ENCODE measurements at places on chromosomes 6 and 20.

DNA sequence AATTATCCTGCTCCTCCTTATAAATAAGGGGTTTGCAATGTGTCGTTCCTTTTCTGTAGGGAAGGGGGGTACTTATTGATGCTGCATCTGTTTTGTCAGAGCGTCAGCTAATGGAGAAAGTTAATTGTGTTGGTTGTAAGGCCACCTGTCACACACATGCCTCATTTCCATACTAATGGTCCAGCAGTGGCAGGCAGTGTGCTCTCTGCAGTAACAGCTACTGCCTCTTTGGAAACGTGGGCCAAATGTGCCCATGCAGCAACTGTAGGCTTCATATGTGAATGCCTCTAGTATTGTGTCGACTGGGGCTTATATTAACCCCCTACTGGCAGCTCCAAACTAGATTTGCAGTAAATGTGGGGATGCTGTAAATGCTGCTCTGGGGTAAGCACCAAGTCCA lies 56.3 kb upstream of the OLIG3 start:
- H3K27me3 ChIP-seq, result no peaks in the 10 kb centered on the region
- no peaks in the 10 kb centered on the region for H3K4me1 ChIP-seq
- H3K36me3 ChIP-seq, result no peaks in the 10 kb centered on the region
- no peak overlapping the region for H3K27ac ChIP-seq
- H3K4me3 ChIP-seq, result no peak overlapping the region

DNA sequence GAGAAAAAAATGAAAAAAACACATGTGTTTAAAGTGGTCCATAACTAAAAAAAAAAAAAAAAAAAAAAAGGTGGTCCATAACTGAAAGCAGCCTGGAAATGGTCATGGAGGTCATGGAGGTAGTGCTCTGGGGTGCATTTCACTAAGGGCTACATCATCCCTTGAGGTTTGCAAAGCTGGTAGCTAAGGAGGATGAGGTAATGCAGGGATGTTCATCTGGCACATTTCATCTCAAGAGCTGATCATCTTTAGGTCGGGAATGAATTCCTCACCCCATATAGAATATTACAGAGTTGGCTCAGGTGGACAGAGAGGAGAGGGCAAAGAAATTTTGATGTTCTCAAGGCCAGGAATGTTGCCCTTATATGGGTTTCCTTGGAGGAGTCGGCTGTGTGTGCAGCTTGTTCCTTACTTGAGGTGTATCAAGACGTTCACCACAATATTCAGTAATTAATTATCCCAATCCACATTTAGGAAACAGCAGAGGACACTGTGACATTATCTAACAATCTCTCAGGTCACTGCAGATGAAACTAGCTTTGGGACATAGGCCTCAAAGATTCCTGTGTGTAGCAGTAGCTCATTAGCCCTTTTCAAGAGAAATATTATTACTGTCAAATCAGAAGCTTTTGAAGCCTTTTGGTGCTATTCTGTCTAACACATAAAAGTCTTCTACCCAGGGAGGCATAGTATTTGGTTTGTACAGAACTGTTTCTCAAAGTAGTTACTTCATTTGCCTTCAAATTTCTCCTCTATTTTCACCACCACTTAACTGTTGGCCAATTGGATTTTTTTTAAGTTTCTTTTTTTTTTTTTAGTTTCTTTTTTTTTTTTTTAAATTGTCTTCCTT lies 46.8 kb downstream of the CYP24A1 start:
- no peaks in the 10 kb centered on the region for H3K36me3 ChIP-seq
- no peak for DNase-seq
- H3K4me1 ChIP-seq, result no peaks in the 10 kb centered on the region
- no peak overlapping the region for H3K27ac ChIP-seq
- no peak overlapping the region for H3K4me3 ChIP-seq

DNA sequence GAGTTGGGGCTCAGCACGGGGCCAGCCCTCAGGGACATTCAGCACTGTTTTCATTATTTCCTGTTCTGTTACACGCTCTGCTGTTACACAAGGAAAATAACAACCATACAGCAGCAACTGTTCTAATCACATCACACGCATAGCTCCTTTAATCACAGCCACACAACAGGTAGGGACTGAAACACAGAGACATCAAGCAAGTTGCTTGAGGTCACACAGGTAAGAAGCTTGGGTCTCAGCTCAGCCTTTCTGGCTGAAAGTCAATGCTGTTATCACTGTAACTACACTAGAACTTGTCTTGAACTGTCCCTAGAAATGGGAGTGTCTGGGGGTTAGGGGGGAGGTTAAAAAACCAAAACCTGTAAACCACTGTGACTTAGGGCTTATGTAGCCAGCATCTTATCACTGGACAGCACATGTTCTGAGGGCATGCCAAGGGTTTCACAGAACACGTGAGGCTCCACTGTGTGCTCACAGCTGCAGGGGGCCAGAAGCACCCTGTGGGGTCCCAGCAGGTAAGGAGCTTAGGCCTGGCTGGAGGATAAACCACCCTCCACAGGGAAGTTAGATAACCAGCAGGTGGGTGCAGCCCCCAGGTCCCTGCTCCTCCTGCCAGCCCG lies 146.0 kb downstream of the EYA2 start:
- no peaks in the 10 kb centered on the region for H3K4me1 ChIP-seq
- no peak for DNase-seq
- peaks cover 29% of the 10 kb centered on the region for H3K27me3 ChIP-seq
- no peak overlapping the region for H3K4me3 ChIP-seq
- H3K27ac ChIP-seq, result no peak overlapping the region

DNA sequence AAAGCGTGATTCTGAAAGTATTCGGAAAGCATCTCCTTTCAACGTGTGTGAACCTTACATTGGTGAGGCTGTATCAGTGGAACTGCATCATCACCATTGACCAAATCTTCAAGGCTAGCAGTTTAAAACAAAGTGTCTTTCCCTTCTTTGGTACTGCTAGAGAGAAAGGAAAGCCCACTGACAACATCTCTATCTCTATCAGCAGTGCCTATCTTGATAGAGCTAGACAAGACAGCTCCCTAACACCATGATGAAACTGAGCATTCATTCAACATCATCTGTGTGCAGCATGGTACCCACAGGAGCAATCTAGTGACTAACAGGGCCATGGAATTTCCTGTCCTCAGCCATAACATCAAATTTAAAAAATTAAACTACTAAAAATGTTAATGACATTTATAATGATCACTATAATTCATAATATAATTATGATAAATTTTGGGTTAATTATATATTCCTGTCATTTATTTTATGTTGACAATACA lies 31.5 kb upstream of the EDN1 start:
- no peak for DNase-seq
- H3K4me1 ChIP-seq, result no peaks in the 10 kb centered on the region
- H3K36me3 ChIP-seq, result no peaks in the 10 kb centered on the region
- H3K27me3 ChIP-seq, result no peaks in the 10 kb centered on the region

DNA sequence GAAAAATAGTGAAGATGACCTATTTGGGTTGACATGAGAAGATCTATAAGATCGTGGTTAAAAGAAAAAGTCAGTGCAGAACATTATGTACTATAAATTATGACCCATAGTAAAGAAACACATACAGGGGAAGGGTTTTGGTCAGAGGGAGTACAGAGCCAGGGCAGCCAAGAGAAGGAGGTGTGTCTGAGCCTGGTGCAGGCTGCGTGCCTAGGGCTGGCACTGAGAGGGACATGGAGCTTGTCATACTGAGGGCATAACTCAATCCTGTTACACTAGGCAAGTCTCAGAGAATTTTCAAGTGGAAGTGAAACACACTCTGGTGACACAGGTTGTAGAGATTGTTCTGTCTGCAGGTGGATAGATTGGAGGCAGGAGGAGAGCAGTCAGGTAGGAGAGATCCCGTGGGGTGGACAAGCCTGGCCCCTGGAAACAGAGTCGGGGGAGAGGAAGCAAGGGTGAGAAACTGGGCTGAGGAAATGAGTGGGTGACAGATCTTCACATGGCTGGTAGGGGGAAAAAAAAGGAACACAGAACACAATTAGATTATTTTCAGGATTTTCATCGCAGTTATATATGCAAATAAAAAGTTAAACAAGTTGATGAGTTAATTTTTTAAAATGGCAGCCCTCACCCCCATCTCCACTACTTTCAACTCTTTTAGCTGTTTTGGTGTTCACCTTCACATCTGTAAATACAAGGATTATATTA lies 18.5 kb upstream of the RNF39 start:
- DNase-seq, result no peak
- no peak overlapping the region for H3K27ac ChIP-seq
- H3K27me3 ChIP-seq, result peaks cover 87% of the 10 kb centered on the region
- H3K36me3 ChIP-seq, result no peaks in the 10 kb centered on the region
- no peak overlapping the region for H3K4me3 ChIP-seq
- no peaks in the 10 kb centered on the region for H3K4me1 ChIP-seq

- H3K27me3 ChIP-seq, result peaks cover 47% of the 10 kb centered on the region
- DNase-seq, result peak; percentile 41
- H3K27ac ChIP-seq, result no peak overlapping the region
- H3K4me1 ChIP-seq, result peaks cover 11% of the 10 kb centered on the region
These were observed 44.3 kb downstream of the CPXM1 start for GRCh38 chr20:2756056-2756611.

DNA sequence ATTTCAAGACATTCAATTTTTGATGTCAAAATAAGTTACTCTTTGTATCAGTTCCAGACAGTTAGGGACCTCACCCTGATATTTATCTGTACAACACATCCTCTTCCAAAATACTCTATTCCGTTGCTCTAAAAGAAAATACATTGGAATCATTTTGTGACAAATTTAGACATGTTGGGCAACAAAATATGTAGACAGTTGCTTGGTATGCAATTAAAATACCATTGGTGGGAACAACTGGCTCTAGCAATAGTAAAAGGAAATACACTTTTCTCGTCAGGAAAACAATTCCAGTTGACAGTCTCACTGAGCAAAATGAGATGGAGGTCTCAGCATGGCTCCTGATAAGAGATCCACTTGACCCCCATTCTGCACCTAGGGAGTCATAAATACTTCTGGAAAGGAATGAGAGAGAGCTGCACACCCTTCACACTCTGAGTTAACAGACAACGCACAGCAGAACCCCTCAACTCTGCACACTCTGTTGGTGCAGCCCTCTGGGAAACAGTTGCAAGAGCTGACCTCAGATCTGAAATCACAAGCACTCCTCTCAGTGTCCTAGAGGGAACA lies 171.3 kb upstream of the NT5E start:
- no peaks in the 10 kb centered on the region for H3K36me3 ChIP-seq
- no peak overlapping the region for H3K27ac ChIP-seq
- H3K4me3 ChIP-seq, result no peak overlapping the region
- no peaks in the 10 kb centered on the region for H3K4me1 ChIP-seq
- H3K27me3 ChIP-seq, result no peaks in the 10 kb centered on the region

DNA sequence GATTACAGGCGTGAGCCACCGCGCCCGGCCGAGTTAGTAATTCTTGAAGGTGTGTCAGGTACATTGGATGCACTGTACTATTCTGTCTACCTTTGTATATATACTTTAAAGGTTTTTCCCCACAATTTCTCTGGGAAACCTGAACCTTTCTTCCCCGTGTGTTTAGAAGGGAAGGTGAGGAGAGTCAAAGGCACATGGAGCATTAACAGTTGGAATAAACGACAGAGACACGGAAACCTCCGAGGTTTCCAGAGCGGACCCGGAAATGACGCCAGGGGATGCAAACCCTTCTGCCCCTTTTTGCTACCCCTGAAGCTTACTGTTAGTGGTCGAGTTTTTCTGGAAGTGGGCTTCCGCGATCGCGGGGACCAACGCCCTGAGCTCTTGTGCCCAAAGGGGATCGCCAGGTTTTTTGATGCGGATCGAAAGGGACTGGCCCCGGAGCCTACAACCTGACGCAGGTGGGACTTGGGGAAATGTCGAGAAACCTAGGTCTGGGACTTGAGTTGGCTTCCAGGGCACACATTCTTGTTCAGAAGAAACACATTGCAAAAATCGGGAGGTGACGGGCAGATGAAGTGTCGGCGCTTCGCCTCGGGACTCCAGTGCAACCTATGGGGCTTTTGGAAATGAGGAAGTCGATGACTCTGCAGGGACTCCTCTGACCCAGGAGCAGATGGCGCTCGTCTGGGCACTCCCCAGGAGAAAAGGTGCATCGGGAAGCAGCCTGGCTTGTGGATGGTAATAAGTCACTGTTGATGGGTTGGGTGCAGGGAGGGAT lies 218.2 kb downstream of the OR2B2 start:
- H3K4me3 ChIP-seq, result peak overlapping the region; percentile 45
- H3K36me3 ChIP-seq, result no peaks in the 10 kb centered on the region

GRCh38 chr6:56293781-56294180 lies 46.4 kb upstream of the COL21A1 start:
- H3K4me3 ChIP-seq, result no peak overlapping the region
- H3K27ac ChIP-seq, result no peak overlapping the region
- DNase-seq, result no peak

- no peak for DNase-seq
- H3K4me1 ChIP-seq, result no peaks in the 10 kb centered on the region
- no peak overlapping the region for H3K27ac ChIP-seq
- H3K27me3 ChIP-seq, result no peaks in the 10 kb centered on the region
These were observed 86.2 kb upstream of the F13A1 start for GRCh38 chr6:6406715-6407070.

GRCh38 chr6:144162977-144163376 lies 12.7 kb downstream of the STX11 start:
- no peaks in the 10 kb centered on the region for H3K36me3 ChIP-seq
- no peaks in the 10 kb centered on the region for H3K27me3 ChIP-seq
- no peak overlapping the region for H3K4me3 ChIP-seq
- DNase-seq, result no peak
- H3K4me1 ChIP-seq, result peaks cover 81% of the 10 kb centered on the region
- peak overlapping the region; percentile 30 for H3K27ac ChIP-seq

GRCh38 chr20:17651129-17651759 lies 30.8 kb downstream of the RRBP1 start:
- no peaks in the 10 kb centered on the region for H3K27me3 ChIP-seq
- peak; percentile 21 for DNase-seq
- no peak overlapping the region for H3K27ac ChIP-seq

DNA sequence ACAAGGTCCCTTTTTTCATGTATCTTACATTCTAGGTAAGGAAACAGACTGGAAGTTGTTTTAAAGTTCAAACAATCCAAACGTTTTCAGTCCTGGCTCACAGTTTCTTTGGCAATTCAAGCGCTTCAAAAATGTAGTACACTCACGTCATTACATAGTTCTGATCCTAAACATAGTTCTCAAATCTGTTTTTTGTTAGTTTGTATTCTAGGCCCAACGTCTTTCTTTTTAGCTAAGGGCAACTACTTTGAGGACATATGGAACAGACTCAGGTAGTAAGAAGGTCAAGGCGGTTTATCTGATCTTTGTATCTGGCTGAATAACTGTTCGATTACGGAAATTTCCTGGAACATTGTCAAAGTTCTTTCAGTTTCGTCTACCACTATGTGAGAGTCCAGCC lies 36.9 kb upstream of the PLCB4 start:
- no peak overlapping the region for H3K27ac ChIP-seq
- H3K27me3 ChIP-seq, result no peaks in the 10 kb centered on the region
- no peak for DNase-seq
- H3K4me3 ChIP-seq, result no peak overlapping the region
- H3K4me1 ChIP-seq, result no peaks in the 10 kb centered on the region
- no peaks in the 10 kb centered on the region for H3K36me3 ChIP-seq

GRCh38 chr20:63977739-63978276 lies 1.6 kb downstream of the SAMD10 start:
- peak overlapping the region; percentile 87 for H3K27ac ChIP-seq
- H3K36me3 ChIP-seq, result peaks cover 4% of the 10 kb centered on the region
- H3K4me1 ChIP-seq, result peaks cover 74% of the 10 kb centered on the region
- H3K4me3 ChIP-seq, result no peak overlapping the region
- peak; percentile 79 for DNase-seq
- H3K27me3 ChIP-seq, result no peaks in the 10 kb centered on the region

- no peak overlapping the region for H3K27ac ChIP-seq
- no peak overlapping the region for H3K4me3 ChIP-seq
- H3K36me3 ChIP-seq, result no peaks in the 10 kb centered on the region
- H3K4me1 ChIP-seq, result no peaks in the 10 kb centered on the region
- DNase-seq, result no peak
These were observed 145.5 kb downstream of the BTBD3 start for GRCh38 chr20:12063106-12063684.
